Ammon's horn (tissue), 1 donor: ENCODE measurements at places on chromosomes 1 and 21.

GRCh38 chr1:85042413-85042812 is 5.9 kb downstream of the MCOLN3 start:
- DNase-seq, result no peak

DNA sequence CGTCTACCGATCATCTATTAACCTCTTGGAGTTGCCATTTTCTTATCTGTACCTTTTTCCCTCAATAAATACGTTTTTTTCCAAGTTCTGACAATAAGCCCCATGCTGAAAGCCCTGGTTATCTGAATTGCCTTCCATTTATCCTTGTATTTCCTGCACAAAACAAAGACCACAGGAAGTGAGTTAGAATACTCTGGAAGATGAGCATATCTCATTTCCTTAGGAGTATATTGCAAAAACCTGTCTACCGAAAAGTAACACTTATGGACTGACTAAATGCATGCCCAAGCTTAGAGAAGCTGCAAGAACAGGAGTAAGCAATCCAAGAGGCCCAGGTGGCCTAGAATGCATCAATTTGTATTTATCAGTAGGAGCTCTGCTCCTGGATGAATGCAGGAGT is 39.9 kb downstream of the DIRAS3 start:
- no peak for DNase-seq

GRCh38 chr21:25176637-25177412 is 430.5 kb downstream of the MRPL39 start:
- DNase-seq, result no peak

- no peak for DNase-seq
Measured at GRCh38 chr1:202107321-202107761, 15.4 kb upstream of the GPR37L1 start.

DNA sequence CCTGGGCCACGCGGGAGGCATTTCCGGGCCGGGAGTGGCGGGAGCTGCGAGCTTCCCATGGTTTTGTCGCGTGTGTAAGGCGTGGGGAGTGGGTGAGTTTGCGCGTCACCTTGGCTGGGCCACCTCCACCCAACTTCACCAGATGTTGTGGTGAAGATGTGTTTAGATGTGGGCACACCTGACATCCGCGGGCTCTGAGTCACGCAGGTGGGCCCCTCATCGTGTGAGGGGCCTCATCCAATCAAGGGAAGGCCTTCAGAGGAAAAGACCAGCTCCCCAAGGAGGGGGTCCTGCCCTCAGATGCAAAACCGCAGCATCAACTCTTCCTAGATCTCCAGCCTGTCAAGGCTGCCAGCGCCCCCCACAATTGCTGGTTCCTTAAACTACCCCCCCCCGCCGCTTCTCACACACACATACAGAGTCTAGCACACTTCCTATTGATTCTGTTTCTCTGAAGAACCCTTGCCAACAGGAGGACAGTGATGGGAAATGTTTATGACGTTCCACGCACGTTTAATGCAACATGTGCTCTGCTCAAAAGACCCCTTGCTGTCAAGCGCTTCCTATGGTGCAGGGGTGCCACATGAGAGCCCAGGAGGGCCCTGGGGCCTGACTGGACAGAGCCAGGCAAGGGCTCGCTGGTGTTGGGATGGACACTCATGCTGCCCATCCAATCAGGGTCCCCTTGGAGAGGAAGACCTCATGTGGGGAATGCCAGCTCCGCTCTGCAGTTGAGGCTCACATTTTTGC is 11.9 kb downstream of the ACTRT2 start:
- no peak for DNase-seq

GRCh38 chr1:17425806-17426600 is 13.5 kb downstream of the RCC2 start:
- DNase-seq, result no peak

DNA sequence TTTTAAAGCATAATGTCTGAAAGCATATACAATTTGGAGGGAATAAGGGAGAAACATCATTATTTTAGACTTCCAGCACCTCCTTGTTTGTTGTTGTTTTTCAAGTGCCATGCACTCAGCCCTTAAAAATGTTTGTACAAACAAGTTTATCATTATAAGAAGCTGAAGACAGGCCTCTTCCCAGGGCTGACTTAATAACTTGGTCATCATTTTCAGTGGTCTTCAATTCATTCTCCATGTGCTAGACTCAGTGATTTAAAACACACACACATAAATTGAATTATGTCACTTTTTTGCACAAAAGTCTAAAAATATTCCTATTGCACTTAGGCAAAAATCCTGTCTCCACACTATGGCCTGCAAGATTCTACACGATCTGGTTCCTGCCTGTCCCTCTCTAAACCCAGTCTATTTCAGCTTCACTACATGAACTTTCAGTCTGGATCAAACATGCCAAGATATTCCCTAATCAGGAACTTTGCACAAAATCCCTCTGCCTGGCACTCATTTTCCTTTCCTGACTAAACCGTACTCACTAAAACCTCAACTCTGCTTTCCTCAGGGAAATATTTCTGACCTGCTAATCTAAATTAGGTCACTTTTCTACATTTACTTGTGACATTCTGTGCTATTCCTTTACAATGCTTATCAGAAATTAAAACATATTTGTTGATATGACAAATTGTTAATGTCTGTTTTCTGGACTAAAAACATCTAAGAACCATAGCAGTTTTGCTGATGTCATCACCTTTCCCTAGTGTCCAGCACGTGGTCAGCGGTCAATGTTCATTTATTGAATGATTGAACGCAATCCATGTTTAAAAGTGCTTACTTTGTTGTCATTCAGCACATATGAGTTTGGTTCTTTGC is 14.8 kb upstream of the GBP5 start:
- no peak for DNase-seq
